ENCODE measurements at places on chromosomes 16 and 17.

- no peak for DNase-seq
Observed at GRCh38 chr17:69358688-69359596, 32.0 kb upstream of the ABCA5 start.

DNA sequence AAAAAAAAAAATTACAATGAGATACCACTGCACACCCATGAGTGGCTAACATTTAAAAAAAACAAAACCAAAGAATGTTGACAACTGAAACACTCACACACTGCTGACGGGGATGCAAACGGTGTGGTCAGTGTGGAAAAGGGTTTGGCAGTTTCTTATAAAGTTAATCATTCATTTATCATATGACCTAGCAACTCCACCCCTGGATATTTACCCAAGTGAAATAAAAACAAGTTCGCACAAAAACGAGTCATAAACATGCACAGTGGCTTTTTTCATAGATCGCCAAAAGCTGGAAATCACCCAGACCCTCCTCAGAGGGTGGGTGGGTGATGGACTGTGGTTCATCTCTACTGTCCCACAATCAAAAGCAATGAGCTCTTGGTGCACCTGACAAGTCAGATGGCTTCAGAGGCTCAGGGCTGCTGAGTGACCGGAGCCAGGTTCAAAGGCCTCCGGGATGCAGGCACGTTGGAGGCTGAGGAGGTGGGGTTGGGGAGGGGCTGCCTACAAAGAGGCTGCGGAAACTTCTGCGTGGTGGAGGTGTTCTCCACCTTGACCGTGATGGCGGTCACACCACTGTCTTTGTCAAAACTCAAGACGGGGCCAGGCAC, 14.2 kb downstream of the RAB40B start:
- no peak for DNase-seq

DNA sequence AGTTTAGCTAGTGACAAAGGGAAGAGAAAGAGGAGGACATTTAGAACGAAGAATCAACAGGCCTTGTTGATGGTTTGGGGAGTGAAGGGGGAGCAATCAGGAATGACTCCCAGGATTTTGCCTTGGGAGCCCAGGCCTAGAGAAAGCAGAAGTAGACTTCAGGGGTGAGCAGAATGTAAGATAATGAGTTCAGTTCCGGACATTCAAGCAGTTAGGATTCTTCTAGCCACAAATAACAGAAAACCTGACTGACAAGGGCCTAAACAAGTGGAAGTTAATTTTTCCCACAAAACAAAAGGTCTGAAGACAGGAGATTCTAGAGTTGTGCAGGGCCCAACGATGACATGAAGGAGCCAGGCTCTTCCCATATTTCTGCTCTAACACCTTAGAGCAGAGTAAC, 45.9 kb downstream of the SKAP1 start:
- DNase-seq = no peak

DNA sequence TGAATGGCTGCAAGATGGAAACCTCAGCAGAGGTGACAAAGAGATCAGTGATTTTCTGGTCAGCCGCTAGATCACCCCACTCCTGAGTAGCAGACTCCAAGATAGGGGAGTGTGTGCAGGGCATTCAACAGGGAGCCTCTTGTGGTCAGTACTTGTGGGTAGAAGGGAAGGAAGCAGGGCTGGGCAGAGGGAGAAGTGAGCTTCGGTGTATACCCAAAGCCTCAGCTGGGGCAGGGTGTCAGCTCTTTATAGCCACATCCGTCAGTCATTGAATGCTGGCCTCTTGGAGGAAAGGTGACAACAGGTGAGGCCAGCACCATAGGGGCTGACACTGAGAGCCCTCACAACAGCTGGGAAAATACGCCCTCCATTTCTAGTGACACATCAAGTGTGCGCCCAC, 2.2 kb upstream of the SLC12A3 start:
- no peak for DNase-seq
